ENCODE measurements at places on chromosomes 1 and 21.

DNA sequence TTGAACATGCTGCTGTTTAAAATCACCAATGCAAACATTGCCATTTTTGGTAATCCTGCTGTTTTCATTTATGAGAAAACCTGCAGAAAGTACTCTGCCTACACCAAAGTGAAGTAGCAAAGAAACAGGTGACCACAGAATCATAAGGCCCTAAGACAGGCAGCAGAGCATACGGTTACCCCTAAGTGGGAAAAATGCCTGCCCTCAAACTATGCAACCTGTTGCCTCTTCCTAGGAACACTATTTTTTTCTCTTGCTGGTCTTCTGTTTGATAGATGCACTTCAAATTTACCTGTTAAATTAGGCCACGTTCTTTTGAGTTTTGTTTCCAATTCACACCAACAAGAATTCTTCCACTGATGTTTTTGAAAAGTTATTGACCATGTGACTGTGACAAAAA is 89.5 kb upstream of the RAB4A start:
- no peak for DNase-seq

GRCh38 chr1:33908324-33908956 is 44.6 kb downstream of the HMGB4 start:
- no peak for DNase-seq

- no peak for DNase-seq
These were observed 171.5 kb downstream of the LRRC7 start for GRCh38 chr1:69739251-69739605.

DNA sequence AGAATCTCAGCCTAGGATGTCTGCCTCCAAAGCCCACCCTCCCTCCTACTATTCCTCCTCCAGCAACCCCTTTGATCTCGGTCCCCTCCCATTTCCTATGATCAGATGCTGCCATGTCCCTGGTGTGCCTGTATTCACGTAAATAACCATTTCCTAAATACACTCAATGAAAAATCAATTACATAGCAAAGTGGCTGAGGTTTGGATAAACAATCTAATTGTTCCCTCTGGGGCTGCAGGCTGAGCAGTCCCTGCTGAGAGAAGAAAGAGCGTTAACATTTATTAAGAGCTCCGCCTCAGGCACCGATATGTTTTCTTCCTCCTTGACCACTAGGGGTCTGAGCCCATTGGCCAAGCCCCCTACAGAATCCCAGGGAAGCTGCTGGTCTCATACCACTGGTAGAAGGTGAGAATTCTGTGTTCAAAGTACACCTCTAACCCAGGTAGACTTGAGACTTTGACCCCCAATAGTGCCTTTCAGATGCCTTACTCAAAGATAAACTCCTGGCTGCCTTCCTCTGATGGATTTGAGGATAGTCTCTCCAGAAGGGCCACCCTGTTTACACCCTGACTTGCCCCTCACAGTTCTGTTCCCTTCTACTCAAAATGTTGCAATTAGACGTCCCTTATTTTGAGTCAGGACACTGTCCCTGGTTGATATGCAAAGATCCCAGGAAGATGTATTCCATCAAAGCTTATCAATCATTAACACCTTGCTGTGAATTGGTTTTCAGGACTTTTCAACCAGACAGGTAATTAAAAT is 33.9 kb upstream of the CAMK1G start:
- no peak for DNase-seq

DNA sequence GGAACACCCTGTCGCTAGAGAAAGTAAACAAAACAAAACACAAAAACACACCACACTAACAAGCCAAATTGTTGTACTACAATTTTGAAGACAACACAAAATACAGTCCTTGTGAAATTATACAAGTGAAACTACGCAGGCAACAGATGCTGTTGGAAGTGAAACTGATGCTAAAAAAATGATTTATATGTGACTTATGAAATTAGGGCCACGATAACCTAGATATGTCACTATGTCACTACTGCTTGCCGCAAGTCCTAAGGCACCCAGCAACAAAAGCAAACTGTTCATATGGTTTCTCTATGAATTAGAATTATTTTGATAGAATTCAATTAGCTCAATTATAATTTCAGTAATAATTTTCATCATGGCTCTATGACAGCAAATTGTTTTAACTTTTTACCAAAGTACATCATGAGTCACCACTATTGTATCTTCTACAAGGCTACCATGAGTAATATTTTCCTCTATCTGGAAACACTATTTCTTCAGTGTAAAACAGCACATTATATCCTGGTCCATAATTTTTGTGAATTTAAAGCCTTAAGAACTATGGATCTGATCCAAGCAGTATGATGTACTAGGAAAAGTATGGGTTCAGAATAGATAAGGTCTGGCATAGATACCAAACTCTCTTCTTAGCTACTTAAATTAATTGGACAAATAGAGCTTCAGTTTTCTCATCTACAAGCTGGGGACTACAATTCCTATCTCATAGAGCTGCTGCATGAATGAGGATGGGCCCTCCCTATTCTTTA is 216.3 kb downstream of the COL11A1 start:
- DNase-seq: no peak

DNA sequence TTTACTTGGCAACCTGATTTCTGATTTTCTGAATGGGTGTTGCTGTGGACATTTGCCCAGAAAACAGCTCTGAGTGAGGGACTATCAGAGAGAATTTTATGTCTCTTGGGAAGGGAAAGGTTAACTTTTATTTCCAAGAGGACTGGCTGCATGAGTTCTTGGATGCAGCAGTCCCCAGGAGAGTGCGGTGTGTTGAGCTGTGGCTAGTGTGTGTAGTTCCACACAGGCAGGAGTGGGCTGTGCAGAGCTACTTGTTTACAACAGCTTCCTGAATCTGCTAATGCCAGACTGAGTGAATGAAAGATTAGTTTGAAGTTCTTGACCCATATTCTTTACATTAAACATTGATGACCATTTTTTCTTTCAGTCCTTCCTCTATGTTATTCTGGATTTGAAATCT is 41.0 kb upstream of the APOBEC4 start:
- no peak for DNase-seq

DNA sequence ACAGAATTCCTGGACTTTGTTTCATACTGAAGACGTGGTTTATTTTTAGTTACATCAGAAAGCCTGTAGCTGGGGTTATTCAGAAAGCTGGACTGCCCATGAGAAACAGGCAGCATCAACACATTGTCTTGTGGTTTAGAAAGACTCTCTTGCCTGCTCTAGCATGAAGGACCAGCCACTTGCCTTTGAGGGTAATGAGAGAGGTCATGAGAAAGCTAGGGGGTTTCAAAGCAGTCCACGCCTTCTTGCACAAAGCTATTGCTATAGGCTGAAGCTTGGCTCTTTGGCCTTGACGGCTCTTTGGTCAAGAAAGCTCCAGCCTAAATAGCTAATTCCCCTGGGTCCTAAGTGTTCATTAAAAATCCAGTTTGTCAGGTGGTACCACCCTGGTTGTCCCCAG is 208.1 kb downstream of the PRDM2 start:
- DNase-seq: no peak

DNA sequence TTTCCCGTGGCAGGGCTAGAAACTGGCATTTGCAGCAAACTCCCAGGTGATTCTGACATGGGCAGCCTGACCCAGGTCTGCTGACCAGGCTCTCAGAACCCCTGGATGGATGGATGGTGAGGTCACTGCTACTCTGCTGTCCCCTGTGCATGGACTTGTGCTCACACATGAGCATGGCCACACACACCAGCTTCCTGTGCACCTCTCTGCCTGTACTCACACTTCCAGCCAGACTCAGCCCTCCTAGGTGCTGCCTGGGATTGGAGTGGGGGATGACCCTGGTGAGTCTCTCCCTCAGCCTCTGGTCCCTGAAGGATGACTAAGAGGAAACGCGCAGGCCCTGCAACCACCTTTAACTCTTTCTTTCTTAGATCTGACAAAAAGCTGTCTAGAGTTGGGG is 361.1 kb downstream of the HHAT start:
- DNase-seq: no peak

DNA sequence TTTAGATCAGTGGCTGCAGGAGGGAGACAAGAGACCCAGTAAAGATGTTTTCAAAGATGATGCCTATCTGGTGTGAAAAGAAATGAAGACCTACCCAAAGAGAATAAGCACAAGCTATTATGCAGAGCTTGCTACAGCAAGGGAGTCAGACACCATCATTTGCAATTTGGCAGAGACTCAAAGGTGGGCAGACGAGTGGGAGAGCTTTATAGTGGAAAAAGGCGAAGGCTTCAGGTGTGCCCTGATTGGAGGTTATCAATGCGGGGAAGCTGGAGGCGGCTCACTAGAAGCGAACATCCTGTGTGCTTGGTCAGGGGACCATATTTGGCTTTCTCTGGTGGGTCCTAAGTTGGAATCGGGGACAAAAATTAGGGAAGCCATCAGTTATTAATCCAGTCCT is 183.8 kb downstream of the DISC1 start:
- no peak for DNase-seq

DNA sequence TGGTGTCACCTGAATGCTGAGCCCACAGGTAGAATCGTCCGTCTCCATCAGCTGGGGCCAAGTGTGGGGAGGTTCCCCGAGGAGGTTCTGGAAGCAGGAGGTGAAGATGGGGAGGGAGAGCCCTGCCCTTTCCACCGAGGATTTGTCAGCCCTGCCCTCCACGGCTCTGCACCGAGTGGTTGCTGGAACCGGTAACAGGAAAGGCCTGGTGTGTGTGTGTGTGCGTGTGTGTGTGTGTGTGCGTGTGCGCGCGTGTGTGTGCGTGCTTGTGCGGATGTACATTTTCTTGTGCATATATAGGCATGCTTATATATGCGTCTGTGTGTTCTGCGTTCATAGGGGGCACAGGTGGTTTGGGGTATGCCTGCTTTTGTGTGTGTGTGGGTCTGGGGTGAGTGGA is 3.5 kb downstream of the NBL1 start:
- DNase-seq: no peak

GRCh38 chr1:203268901-203269653 is 36.2 kb upstream of the BTG2 start:
- DNase-seq: no peak

- peak; percentile 72 for DNase-seq
These were observed 2.8 kb upstream of the ZBTB7B start for GRCh38 chr1:154999571-155000410.

GRCh38 chr21:31182231-31183140 is 144.2 kb upstream of the KRTAP19-8 start:
- DNase-seq: no peak

- DNase-seq: no peak
These were observed 73.4 kb downstream of the NTMT2 start for GRCh38 chr1:170219163-170219562.

- peak; percentile 7 for DNase-seq
These were observed 798 bp downstream of the ZBED6 start for GRCh38 chr1:203796236-203796605.

DNA sequence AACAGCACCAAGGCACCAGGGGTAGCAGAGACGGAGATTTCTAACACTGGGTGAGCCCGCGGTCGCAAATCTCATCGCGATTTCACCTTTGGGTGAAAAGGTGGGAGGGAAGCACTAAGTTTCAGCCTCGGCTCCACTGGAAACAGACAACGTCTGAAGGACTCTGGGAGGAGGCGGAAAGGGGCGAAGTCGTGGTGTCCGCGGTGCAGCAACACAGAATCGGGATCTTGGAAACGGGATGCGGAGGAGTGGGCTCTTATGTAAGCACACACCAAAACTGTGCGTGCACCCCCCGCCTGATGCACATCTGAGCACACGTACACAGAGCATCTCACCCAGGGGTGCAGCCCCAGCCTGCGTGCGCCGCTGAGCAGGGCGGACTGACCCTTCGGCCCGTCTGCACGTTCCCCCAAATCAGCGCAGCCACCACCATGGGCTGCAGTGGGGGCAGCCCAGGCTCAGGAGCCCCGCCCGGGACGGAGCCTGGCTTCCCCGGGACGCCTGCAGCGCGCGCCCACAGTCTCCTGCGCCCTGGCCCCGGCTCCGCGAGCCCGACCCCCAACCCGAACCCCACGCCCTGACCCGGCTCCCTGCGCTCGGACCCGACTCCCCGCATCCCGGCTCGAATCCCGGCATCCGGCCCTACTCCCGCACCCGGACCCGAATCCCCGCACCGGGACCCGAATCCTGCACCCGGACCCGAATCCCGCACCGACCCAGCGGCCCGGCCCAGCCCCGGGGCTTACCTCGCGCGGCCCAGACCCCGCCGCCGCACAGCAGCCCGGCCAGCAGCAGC is 670 bp downstream of the CLSTN1 start:
- DNase-seq: peak; percentile 13

GRCh38 chr1:63545780-63546179 is 22.5 kb downstream of the EFCAB7 start:
- no peak for DNase-seq

DNA sequence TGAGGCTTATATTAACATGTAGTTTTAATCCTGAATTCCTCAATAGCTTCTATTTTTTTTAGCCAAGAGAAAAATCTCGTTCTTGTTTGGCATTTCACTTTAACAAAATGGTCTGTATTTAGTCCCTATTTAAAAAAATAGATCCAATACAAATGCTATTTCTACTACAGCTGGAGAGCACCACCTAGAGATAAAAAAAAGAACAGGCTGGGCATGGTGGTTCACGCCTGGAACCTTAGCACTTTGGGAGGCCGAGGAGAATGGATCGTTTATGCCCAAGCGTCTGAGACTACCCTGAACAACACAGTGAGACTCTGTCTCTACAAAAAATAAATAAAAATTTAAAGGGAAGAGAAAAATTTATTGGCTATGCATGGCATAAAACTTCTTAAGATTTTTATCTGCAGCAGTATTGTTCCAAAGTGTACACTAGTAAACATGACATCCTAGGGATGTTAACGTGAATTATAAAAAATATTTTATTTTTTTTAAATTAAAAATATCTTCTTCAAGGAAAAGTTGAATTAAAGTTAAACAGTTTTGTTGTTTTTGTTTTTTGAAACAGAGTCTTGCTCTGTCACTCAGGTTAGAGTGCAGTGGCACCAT is 4.4 kb downstream of the ST7L start:
- no peak for DNase-seq

DNA sequence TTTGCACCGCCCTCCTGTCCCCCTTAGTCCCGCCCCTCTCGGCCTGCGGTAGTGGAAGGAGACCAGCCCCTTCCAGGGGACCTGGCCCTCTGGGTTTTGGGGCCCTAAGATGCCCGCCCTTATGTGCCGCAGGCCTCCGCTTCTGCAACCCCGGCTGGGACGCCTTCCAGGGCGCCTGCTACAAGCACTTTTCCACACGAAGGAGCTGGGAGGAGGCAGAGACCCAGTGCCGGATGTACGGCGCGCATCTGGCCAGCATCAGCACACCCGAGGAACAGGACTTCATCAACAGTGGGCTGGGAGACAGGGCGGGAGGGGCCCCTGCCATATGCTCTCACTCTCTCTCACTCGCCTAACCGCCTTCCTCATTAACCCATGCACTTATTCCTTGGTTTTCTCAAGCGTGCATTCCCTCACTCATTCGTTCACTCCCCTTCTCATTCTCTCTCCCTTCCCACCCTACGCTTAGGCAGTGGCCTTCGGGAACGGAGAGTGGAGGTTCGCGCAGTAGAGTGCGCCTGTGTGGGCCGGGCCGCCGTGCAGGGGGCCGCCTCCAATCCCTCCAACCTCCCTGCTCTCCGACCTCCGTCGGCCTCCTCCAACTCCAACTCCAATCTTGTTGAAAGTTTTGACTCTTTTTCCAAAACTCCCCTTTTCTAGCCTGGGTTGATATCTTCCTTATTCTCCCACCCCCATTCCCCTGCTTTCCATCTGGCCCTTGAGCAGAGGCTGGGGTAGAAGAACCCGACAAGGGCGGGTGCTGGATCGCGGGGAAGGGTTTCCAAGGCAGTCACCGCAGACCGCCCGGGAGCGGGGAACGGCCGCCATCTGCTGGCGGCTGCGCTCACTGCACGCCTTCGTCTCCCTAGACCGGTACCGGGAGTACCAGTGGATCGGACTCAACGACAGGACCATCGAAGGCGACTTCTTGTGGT is 15.2 kb downstream of the BCAN start:
- DNase-seq: peak; percentile 60

Data from stimulated activated CD4-positive, alpha-beta T cell treated with anti-CD3 and anti-CD28 coated beads, Interleukin-1b, Interleukin-23, amount 100 ng/mL, for 24 hours (primary cell).